ENCODE measurements at places on chromosomes 2 and 18.

DNA sequence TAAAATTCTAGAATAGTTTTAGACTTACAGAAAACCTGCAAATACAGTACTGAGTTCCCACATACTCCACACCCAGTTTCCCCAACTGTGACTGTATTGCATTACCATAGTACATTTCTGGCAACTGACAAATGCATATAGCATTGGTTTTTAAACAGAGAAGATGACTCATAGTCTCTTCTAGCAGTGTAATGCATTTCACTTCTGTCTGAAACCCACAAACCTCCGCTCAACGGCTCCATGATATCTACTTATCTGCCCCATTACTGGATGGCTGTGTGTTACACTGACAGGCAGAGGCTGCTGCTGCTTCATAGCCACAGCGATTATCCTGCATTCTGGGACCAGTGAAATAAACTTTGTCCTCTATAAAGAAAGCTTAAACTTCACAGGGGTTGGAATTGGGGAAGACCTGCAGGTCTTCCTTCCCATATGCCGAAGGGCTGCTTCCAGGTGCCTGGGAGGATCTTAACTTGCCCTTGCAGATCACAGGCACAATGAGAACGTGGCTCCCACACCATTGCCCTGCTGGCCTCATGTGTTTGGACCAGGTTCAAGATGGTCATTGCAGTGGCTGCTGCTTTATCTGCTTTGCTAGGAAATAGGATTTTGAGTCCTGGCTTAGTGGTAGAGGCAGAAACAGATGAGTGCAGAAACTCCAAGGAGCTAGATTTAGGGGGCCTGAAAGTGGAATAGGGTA is 742.6 kb upstream of the HS6ST1 start:
- peak; percentile 21 for DNase-seq

- no peak for DNase-seq
These were observed 128.1 kb upstream of the SERTAD2 start for GRCh38 chr2:64781711-64782390.

GRCh38 chr2:65638443-65638842 is 206.0 kb upstream of the SPRED2 start:
- DNase-seq, result no peak

- DNase-seq, result no peak
These were observed 24.6 kb upstream of the SLC35F6 start for GRCh38 chr2:26739514-26739913.

DNA sequence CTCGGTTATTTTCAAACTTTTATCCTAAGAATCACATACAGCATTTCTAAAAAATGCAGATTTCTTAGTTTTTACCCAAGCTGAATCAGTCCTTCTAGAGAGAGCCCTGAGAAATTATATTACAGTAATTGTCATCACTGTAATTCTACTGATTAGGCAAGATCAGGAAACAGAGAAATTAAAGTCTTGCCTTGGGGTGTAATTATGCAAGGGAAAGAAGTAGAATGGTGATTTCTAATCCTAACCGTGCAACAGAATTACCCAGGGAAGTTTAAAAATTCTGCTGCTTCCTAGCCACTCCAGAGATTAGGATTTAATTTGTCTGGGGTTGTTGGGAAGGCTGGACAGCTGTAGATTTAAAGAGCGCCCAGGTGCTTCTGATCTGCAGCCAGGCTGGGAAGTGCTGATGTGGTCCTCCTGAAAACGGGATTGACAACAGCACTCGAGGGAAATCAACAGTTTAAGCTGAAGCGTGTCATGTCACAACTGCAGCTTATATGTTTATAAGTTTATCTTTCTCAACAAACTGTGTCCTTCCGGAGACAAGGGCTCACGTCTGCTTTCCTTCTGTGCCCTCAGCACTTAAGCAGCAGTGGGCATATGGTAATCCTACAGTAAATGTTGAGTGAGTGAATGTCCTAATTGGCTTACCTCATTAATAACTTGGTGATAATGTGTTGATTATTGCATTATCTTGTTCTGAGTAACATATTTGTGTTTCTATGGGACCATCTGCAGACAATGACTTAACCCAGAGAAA is 671.9 kb upstream of the SOX11 start:
- no peak for DNase-seq

DNA sequence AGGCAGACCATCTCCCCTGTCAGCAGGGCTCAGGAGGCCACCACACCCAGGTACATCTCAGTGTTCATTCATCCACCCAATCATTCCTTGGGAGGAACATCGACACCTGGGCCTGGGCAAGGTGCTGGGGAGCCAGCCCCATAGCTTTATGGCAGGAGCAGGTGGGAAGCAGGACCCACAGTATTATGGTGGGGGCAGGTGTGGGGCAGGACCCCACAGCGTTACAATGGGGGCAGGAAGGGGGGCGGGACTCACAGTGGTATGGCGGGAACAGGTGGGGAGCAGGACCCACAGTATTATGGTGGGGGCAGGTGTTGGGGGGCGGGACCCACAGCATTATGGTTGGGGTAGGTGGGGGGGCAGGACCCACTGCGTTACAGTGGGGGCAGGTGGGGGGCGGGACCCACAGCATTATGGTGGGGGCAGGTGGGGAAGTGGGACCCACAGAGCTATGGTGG is 128.9 kb upstream of the HS6ST1 start:
- DNase-seq, result no peak

DNA sequence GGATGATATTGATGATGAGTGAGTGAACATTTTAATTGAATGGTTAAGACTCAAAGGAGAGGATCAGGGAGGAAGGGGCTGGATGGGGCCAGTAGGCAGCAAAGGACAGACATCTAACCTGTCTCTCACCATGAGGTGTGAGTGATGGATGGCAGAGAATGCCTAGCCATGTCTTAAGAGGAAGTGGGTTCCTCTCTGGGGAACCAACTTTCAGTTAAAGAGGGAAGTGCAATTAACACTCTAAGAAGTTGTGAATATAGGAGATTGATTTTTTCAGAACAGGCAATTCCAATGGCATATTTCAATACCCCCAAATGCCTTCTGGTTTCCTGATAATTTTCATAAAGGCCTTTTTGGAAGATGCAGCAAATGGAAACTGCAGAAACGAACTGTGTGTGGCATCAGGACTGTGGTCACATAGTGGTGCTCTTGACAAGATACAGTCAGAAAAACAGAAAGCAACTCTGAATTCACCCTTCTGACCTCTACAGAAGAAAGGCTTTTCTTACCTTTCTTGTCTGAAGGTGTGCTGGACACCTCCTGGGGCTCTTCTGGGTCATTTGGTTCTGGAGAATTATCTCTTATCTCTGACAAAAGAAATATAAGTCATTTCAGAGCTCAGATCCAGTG is 10.2 kb downstream of the SP110 start:
- DNase-seq, result no peak

- DNase-seq, result no peak
These were observed 557 bp downstream of the DCC start for GRCh38 chr18:52340406-52341102.

GRCh38 chr2:42238644-42239288 is 69.6 kb downstream of the EML4 start:
- DNase-seq, result no peak

- no peak for DNase-seq
These were observed 91.0 kb downstream of the SPTBN1 start for GRCh38 chr2:54546923-54547720.

- no peak for DNase-seq
These were observed 437.1 kb downstream of the BCL11A start for GRCh38 chr2:60116161-60116875.

- no peak for DNase-seq
These were observed 10.1 kb downstream of the COL4A4 start for GRCh38 chr2:227153758-227154486.

GRCh38 chr2:239312081-239312511 is 88.7 kb downstream of the HDAC4 start:
- DNase-seq, result no peak

DNA sequence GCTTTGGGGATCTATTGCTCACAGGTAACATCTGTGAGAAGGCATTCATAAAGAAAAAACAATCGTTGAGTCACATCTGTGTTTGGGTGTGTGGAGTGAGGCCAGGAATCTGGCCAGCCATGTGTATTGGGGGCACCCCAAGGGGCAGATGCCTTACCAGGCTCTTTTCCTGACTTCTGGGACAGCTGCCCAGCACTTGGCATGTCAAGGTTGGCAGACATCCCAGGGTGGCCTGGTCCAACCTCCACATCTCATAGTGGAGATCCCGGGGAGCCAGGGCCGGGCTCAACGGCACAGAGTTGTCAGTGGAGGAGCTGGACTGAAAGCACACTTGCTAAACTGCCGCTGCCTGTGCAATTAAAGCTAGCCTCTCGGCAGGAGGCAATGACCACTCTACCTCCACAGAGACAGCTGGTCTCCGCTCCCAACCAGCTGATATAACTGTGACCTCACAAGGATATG is 75.3 kb upstream of the MGAT4A start:
- peak; percentile 26 for DNase-seq

- DNase-seq, result no peak
These were observed 356.1 kb upstream of the ZC3H15 start for GRCh38 chr2:186129767-186130581.

DNA sequence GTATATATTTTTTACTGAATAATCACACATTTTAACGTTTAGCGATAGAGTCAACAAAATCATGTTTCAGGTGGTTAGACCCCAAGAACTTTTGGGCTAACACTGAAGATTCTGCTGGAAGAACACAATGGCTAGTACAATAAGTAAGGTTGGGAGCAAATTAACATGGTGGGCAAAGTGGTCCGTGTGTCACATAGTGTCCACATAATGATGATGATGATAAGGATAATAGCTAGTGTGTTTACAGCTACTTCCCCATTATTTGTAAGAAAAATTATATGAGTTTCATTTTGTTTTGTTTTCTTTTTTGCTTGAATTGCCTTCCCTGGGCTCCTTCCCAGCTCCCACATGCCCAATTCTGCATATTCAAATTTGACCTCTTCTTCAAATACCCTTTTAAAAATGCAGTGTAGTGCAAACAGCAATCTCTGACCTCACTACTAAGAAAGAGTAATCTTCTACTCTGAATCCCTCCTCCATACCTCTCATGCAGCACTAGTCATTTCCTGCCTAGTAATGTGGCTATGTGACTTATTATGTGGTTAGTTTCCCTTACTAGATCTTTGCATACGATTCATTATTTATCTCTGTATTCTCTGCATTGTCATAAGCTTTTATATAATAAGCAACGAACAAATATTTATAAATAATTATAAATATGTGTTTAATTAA is 16.9 kb upstream of the VPS54 start:
- DNase-seq, result no peak

- DNase-seq, result no peak
These were observed 27.5 kb upstream of the ACVR1 start for GRCh38 chr2:157903626-157904025.

- DNase-seq, result no peak
These were observed 809.0 kb upstream of the FAM98A start for GRCh38 chr2:34408100-34408499.

GRCh38 chr2:140654565-140654964 is 1476.3 kb downstream of the LRP1B start:
- DNase-seq, result no peak

DNA sequence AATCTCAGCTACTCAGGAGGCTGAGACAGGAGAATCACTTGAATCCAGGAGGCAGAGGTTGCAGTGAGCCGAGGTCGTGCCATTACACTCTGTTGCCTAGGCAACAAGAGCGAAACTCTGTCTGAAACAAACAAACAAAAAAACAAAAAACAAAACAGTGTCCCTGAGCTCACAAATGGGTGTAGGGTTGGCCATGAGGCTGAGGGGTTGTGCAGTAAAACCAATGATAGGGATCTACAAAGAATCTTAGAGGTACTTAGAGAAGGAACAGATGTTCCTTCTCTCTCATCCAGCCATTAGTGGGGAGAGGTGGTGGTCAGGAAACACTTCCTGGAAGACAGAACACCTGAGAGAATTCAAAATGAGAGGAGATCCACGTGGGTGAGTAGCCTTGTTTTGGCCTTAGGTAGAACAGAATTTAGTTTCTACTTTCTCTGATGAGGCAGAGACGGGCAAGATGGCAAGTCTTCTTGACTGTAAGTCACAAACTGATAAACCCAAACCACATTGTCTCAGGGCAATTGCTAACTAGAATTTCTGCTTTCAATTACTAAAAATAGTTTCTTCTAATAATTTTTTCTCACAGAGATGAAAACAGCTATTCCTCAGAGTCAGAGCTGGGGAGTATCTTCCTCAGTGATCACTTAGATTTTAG is 61.5 kb upstream of the PPM1B start:
- DNase-seq, result no peak

DNA sequence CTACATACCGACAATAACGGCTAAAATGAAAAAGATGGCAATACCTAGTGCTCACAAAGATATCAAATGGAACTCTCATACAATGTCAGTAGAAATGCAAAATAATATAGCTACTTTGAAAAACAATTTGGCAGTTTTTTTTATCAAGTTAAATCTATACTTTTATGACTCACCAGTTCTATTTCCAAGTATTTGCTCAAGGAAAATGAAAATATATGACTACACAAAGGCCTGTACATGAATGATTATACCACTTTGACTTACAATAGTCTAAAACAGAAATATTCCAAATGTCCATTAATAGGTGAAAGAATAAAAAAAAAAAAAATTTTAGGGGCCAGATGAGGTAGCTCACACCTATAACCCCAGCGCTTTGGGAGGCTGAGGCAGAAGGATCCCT is 219.8 kb downstream of the ZRANB3 start:
- no peak for DNase-seq

DNA sequence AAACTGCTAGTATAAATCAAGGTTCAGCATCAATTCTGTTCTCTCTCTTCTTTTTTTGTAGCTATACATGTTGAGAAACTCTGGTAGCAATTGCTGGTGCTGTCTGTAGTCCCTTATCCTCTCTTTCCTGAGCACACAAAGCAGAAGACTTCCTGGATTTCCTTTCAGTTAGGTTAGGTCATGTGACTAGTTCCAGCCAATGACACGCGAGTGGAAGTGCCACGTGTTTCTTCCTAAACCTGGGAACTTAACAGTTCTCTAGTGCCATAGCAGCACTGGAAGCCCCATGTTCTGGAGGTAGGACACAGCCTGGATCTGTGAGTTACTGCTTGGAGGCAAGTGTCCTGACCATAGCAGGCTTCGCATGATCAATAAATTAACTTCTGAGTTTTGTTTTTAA is 125.9 kb downstream of the PLA2R1 start:
- DNase-seq, result no peak

GRCh38 chr2:46394649-46395510 is 84.5 kb upstream of the TMEM247 start:
- no peak for DNase-seq

GRCh38 chr18:54109131-54109683 is 115.3 kb downstream of the MBD2 start:
- DNase-seq, result no peak

DNA sequence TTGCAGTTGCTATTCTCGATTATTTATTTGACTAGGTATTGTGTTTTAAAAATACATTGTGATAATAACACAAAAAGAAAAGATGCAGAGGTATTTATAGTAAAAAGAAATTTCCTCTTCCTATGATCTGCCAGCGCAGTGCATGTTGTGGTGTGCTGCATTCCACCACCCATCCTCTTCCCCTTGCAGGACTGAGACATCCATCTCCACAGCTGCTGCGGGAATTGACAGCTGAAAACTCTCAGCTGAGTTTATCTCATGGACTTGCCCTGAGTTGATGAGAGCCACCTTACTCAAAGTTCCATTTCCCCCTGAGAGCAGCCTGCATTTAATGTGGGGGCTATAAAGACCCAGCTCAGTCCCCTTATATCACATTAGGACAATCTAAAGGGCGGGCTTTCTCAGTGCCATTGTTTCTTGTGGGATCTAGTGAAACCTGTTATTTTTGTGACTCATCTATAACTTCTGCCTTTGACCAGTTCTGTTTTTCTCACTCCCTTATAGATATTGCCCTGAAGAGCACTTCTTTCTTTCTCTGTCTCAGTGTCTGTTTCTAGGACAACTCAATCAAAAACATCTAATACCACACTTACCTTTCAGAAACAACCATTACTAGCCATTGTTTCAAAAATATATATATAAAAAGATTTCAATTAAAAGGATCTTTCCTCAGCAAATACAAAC is 698.5 kb downstream of the NR4A2 start:
- DNase-seq, result no peak

Measured in hindlimb muscle (tissue), 1 donor.